Effector memory CD4-positive, alpha-beta T cell (primary cell): ENCODE measurements at places on chromosomes 6 and 20.

DNA sequence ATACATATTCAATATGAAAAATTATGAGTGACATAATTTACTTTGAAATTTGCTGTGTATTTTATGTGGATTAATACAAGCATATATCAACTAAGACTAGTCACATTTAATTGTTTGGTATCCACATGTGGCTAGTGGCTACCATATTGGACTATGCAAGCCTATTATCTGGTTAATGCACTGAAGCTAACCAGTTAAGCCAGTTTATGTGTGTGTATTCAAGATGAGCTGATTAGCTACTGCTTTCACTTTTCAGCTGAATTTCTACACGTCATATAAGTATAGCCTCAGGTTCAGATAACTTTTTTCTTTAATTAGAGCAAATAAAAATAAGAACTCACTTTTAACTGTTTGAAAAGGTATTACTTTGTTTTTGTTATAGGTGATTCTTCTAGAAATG is 903.7 kb downstream of the TFAP2A start:
- no peaks in the 10 kb centered on the region for H3K27me3 ChIP-seq
- no peak overlapping the region for H3K4me3 ChIP-seq
- H3K36me3 ChIP-seq, result no peaks in the 10 kb centered on the region
- DNase-seq, result no peak
- no peak overlapping the region for H3K27ac ChIP-seq

- no peak overlapping the region for H3K27ac ChIP-seq
- H3K27me3 ChIP-seq, result peaks cover 24% of the 10 kb centered on the region
- no peak overlapping the region for H3K4me3 ChIP-seq
- peaks cover 6% of the 10 kb centered on the region for H3K4me1 ChIP-seq
These were observed 802 bp upstream of the FERMT1 start for GRCh38 chr20:6123649-6124014.

DNA sequence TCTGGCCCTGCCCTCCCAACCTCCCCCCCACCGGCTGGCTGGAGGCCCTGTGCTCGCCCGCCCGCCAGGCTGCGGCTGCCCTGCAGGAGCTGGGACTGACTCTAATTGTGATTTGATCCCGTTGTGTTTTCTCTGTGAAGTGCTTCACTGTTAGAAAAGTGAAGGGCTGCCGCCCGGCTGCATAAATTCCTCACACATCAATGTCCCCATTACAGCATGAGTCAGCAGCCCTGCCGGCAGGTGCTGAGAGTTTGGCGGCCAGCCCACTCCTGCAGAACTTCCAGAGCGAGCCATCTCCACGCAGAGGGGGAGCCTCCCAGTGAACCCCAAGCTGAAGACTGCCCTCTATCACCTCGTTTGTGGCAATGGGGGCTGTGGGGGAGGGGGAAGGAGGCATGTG is 137.9 kb downstream of the DLL1 start:
- H3K27me3 ChIP-seq, result no peaks in the 10 kb centered on the region
- H3K4me1 ChIP-seq, result peaks cover 4% of the 10 kb centered on the region
- no peak overlapping the region for H3K4me3 ChIP-seq

GRCh38 chr20:21534453-21534852 is 20.6 kb upstream of the NKX2-2 start:
- H3K36me3 ChIP-seq, result no peaks in the 10 kb centered on the region
- H3K27me3 ChIP-seq, result peaks cover 2% of the 10 kb centered on the region
- H3K27ac ChIP-seq, result no peak overlapping the region
- H3K4me3 ChIP-seq, result no peak overlapping the region
- no peak for DNase-seq

DNA sequence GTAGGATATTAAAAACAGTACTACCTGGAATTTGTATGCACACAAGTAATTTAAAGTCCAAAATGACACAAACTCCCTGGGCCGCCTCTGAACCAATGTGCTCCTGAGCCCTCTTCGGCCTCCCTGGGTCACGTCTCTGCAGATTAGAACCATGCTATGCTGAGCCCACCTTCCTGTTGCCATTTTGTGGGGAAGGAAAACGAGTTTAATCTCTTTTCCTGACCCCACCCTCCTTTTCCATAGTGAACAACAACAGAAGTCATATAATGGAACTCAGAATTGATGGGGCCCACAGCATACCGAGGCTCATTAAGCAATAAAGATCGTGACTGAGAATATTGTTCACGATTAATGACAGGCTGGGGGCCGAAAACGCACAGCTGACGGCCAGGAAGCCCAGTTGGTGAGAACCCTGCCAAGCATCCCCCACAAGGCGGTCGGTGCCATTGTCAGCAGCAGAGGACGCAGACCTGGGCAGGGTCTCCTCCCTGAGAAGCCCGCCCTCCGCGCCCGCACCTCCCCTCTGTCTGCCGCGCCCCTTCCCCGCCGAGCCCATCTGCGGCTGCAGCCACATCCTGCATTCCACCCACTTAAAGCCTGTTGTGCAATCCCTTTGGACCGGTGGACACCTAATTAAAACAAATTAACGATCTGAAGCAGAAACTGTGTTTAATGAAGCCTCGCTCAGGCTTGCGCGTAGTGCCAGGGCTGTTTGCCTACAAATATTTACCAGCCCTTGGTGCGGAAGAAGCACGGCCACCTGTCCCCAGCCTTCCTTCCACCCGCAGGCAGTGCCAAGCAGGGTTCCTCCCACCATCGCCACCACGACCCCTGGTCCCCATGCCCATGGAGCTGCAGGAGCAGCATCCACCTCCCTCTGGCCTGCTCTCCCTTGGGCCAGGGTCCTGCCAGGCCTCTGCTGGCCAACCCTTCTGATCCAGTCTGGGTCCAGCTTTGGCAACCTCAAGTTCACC is 68.1 kb downstream of the DLL1 start:
- no peak overlapping the region for H3K4me3 ChIP-seq
- no peak for DNase-seq
- H3K36me3 ChIP-seq, result no peaks in the 10 kb centered on the region

DNA sequence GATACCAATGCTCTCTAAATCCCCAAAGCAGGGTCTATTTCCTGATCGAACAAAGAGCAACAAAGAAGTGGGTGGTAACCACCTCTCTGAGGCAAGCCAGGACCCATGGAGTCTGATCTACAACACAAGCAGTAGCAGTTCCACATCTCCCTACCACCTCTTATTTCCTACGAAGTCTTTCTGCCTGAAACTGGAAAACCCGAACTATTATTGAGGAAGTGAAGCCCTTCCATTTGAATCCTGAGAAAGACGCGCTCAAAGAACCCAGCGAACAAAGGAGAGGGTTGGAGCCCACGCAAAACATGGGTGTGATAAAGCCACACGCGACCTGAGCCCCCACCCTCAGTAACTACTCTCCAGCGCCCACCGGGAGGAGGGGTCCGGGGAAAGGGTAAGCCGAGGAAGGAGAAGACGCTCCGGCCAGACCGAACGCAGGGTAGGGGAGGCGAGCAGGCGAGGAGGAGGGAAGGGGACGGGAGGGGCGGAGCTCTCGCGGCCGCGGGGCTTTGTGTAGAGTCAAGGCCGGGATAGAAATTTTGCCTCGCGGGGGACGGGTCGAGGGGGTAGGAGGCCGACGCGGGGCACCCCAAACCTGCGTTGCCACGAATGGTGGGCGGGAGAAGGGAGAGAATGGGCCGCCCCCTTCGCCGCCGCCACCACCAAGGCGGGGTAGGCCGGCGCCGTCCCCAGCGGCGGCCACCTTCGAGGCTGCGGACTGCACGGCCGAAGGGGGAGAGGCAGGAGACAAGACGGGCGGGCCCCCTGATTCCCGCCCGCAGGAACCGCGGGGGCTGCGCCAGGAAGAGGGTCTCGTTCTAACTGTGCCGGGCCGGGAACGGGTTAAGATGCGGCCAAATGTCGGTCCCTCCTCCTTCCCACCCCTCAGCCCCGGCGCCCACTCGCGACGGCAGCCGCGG is 802 bp downstream of the HDAC2 start:
- peak overlapping the region; percentile 97 for H3K4me3 ChIP-seq
- DNase-seq, result peak; percentile 46
- no peaks in the 10 kb centered on the region for H3K36me3 ChIP-seq
- peaks cover 19% of the 10 kb centered on the region for H3K4me1 ChIP-seq
- H3K27me3 ChIP-seq, result no peaks in the 10 kb centered on the region
